Uterus (tissue), 4 donors: ENCODE measurements at places on chromosomes 16 and 17. TPM values are rescaled to one million over a fixed set of nuclear protein-coding genes. Genes with fewer than 3 reads are reported as not detected.

GRCh38 chr16:1645914-1646525 is 32.1 kb upstream of the JPT2 start:
- DNase-seq, result no peak
- no peak overlapping the region for H3K4me3 ChIP-seq
- H3K27me3 ChIP-seq, result no peaks in the 10 kb centered on the region
- H3K36me3 ChIP-seq, result no peaks in the 10 kb centered on the region
- H3K27ac ChIP-seq, result no peak overlapping the region
- no peaks in the 10 kb centered on the region for H3K4me1 ChIP-seq

DNA sequence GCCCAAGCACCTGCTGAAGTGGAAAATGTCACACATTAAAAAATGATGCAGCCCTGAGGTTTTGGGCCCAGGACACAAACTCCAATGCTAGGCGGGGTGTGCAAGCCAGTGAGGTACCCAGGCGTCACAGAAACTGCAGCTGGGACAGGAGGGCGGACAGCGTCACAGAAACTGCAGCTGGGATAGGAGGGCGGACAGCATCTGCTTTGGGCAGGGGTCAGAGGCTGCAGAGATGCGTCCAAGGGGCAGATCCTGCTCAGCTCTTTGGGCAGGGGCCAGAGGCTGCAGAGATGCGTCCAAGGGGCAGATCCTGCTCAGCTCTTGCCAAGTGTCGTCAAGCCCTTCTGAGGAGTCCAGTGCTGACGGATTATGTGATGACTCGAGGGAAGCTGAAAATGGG is 43.9 kb upstream of the RCVRN start:
- H3K4me3 ChIP-seq, result no peak overlapping the region
- H3K36me3 ChIP-seq, result no peaks in the 10 kb centered on the region
- no peaks in the 10 kb centered on the region for H3K27me3 ChIP-seq
- peak; percentile 52 for DNase-seq

- H3K36me3 ChIP-seq, result no peaks in the 10 kb centered on the region
- no peaks in the 10 kb centered on the region for H3K27me3 ChIP-seq
- DNase-seq, result no peak
- H3K27ac ChIP-seq, result peak within 1 kb of the TSS; percentile 95
- H3K4me3 ChIP-seq, result peak within 1 kb of the TSS; percentile 65
- H3K4me1 ChIP-seq, result no peaks in the 10 kb centered on the region
These were observed at the start of gene PGP for GRCh38 chr16:2214719-2214968. TSS of gene PGP (minus strand) at chr16:2214840. CDS start at chr16:2214777, 63 bp downstream.

DNA sequence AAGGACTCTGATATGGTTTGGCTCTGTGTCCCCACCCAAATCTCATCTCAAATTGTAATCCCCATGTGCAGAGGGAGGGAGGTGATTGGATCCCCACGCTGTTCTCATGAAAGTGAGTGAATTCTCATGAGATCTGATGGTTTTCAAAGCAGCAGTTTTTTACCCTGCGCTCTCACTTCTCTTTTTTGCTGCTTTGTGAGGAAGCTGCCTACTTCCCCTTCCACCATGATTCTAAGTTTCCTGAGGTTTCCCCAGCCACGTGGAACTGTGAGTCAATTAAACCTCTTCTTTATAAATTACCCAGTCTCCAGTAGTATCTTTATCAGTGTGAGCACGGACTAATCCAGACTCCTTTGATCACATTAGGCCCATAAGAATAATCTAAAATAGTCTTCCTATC is 719.7 kb upstream of the CDH8 start:
- no peak overlapping the region for H3K4me3 ChIP-seq
- H3K27me3 ChIP-seq, result no peaks in the 10 kb centered on the region
- no peak for DNase-seq
- no peaks in the 10 kb centered on the region for H3K36me3 ChIP-seq

DNA sequence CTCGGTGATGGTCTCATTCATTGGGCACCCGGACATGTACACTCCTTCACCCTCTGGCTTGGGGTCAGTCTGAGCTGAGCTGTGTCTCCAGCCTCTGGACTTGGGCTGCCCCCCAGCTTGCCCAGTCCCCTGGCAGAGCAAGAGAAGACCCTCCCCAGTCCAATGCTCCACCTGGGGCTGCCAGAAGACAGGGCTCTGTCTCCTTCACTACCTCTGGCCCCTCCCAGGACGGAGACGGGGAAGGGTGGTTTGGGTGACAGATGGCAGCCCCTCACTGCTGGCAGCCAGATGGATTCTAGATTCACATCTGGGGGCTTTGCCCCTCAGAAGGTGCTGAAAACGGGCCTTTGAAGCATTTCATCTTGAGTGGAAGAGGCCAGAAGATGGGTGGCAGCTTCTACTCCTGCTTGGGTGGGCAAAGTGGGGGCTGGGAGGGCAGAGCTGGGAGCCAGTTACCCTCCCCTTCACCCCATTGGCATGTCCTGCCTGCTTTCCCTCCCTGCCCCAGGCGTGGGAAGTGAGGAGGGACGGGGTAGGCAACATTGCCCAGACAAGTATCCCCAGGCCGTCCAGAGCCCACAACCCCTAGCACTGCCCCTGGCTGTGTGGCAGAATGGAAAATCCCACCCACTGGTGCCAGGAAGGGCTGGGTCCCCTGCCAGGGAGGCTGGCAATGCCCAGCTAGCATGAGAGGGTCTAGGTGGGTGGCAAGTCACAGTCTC is 13.9 kb downstream of the NGFR start:
- H3K4me3 ChIP-seq, result no peak overlapping the region
- H3K27me3 ChIP-seq, result no peaks in the 10 kb centered on the region
- no peak overlapping the region for H3K27ac ChIP-seq
- H3K4me1 ChIP-seq, result no peaks in the 10 kb centered on the region

DNA sequence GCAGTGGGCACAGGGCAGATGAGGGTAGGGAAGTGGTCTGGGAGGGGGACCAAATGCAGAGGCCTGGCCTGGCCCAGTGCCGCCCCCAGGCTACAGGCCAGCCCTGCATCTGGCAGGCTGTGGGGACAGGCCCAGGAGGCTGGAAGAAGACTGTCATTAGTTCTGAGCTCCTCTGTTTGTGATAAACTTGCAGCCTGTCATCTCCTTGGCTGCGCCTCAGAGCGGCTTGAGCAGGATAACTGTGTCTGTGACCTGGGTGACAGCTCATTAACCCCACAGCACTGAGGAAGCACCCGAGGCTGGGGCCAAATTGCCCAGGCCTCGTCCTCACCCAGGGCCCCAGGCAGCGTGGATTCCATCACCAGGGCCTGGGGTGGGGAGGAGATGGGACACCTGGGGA is 23.9 kb downstream of the ABCC3 start:
- no peaks in the 10 kb centered on the region for H3K4me1 ChIP-seq
- no peak for DNase-seq
- no peaks in the 10 kb centered on the region for H3K27me3 ChIP-seq
- no peak overlapping the region for H3K27ac ChIP-seq

- peak overlapping the region; percentile 67 for H3K4me3 ChIP-seq
- H3K27me3 ChIP-seq, result no peaks in the 10 kb centered on the region
- H3K36me3 ChIP-seq, result no peaks in the 10 kb centered on the region
- peak overlapping the region; percentile 92 for H3K27ac ChIP-seq
- no peak for DNase-seq
- no peaks in the 10 kb centered on the region for H3K4me1 ChIP-seq
These were observed 316 bp downstream of the DLG4 start for GRCh38 chr17:7219229-7219811.

DNA sequence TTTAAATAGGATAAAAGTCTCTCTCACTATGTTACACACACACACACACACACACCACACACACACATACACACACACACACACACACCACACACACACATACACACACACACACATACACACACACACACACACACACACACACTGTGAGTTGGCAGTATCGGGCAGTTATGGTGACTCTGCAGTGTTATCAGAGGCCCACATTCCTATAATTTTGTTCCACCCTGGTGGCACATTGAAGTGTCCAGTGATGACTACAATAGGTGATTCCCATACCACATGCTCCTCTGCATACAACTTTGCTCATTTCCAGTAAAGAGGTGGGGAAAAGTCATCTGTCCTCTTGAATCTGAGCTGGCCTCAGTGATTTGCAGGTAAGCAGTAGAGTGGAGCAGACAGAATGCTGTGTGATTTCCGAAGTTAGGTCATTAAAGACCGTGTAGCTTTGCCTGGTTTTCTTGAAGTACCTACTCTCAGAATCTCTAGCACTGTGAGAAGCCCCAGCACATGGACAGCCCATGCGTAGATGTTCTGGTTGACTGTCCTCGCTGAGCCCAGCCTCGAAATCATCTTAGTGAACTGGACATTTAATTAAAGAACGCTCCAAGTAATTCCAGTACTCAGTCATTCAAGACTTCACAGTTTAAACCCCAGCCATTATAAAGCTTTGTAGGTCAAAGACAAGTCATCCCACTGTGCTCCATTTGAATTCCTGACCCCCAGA is 836.6 kb upstream of the SOX9 start:
- H3K4me1 ChIP-seq, result no peaks in the 10 kb centered on the region
- H3K27me3 ChIP-seq, result no peaks in the 10 kb centered on the region
- no peak overlapping the region for H3K4me3 ChIP-seq
- H3K36me3 ChIP-seq, result no peaks in the 10 kb centered on the region

The COX10 gene
- 3.2 TPM for total RNA-seq

The CCR7 gene
- total RNA-seq, result 0.14 TPM
